ENCODE measurements at places on chromosomes 1 and 21.

DNA sequence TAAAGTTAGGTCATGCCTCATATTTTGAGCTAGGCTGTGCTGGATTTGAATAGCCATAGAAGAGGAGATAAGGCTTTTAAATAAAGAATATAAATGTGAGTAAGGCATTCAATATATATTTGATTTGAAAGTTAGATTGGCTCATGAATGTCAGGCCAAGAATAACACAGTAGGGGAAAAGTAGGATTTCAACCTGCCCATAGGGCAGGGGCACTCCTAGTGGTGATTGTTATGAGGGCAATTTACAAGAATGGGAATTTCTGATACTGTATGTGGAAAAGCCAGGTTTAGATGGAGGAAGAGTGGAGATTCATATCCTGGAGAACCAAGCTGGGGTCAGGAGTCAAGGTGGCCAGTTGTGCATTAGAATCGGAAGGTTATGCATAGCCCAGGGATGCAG is 74.9 kb downstream of the DNAH14 start:
- DNase-seq, result no peak

GRCh38 chr1:83860490-83861221 is 138.3 kb downstream of the TTLL7 start:
- peak; percentile 45 for DNase-seq

GRCh38 chr1:236809148-236809547 is 14.1 kb downstream of the MTR start:
- no peak for DNase-seq

GRCh38 chr1:74053407-74053806 is 144.6 kb downstream of the LRRIQ3 start:
- DNase-seq, result no peak
